GDM1 (cell line): ENCODE measurements at places on chromosomes 3 and 15.

GRCh38 chr3:12758025-12758781, 856 bp downstream of the TMEM40 start:
- DNase-seq, result no peak

GRCh38 chr3:48660800-48661400, 1.8 kb downstream of the CELSR3 start:
- DNase-seq, result no peak

DNA sequence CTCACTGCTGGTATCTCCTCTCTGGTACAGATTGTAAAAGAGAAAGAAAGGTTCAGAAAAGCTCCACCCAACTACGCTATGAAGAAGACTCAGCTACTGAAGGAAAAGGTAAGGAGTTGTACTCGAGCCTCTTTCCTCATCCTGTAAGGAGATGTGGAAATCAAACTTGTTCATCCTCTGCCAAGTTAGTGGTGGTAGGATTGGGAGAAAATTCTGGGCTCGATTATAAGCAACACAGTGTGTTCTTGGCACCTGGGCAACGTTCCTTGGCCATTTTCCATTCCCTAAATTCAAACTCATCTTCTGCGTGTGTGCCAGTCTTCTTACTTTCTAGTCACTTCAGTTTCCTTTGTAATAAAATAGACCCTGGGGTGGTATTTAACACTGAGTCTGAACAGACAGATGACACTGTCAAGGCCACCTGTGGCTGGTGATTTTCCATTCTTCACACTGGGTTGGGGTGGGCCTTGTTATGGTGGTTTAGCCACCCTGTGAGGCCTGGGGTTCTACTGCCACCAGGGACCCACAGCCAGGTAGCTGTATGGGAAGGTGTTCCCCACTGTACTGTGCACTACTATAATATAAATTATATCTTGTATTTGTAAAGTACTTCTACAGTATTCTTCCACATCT, 17.1 kb upstream of the ITPKA start:
- DNase-seq, result no peak

- no peak for DNase-seq
Observed at GRCh38 chr3:46383951-46384330, 13.2 kb downstream of the CCR5 start.

GRCh38 chr3:19272296-19272695, 124.0 kb downstream of the KCNH8 start:
- DNase-seq, result no peak

DNA sequence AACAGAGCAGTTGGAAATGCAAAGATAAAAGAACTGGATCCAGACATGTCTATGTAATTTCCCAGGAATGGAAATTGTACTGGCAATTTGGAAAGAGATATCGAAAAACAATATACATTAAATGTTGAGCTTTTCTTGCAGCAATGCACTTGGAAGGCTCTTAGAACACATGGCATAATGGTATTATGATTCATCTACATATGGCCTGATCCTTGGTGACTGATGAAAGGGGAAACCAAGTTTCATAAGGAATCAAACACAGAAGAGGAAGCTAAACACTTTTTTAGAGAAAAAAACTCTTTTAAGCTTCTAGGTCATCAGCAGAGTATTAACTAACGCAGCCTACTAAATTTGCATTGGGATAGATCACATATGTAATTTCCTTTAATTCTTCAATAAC, 12.4 kb upstream of the GREM1 start:
- no peak for DNase-seq

GRCh38 chr3:94065819-94066480, 3.1 kb downstream of the NSUN3 start:
- DNase-seq, result no peak

- no peak for DNase-seq
Observed at GRCh38 chr15:59410391-59410896, 27.5 kb upstream of the FAM81A start.

- DNase-seq, result no peak
Observed at GRCh38 chr3:16385151-16385550, 120.1 kb downstream of the OXNAD1 start.

GRCh38 chr3:12392101-12392878, 92.0 kb upstream of the TSEN2 start:
- no peak for DNase-seq

DNA sequence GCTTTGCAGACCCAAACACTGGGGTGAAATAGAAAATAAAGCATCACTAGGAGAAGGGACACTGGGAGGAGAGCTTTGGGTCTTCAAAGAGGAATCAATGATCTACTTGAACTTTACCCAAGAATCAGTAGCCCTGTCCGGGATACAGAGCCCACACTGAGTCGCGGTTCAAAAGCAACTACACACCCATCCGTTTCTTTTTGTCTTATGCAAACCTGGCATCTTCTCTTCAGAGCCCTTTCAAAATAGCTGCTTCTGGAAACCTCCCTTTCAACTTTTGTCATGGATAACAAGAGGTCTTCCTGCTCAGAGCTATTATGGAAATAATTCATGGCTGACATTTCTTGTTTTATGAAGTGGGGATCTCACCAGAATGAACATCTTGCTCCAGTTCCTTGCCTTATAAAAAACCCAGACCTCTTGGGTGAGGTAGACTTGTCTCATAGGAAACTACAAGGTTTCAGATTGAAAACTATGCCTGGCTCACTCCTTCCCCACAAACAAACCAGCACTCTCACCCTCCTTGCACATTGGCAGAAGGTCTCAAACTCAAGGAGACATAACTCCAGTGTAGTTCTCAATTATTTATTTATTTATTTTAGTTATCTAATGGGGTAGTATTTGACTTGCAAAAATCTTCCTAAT, 115.1 kb upstream of the ARHGEF3 start:
- DNase-seq, result no peak
